ENCODE measurements at places on chromosomes 6 and 20.

- DNase-seq = no peak
Observed at GRCh38 chr6:130929036-130929678, 102.0 kb downstream of the SMLR1 start.

GRCh38 chr20:14855171-14855570 lies 517.8 kb upstream of the FLRT3 start:
- no peak for DNase-seq

- no peak for DNase-seq
Observed at GRCh38 chr20:35611482-35611881, 4.1 kb upstream of the SPAG4 start.

- no peak for DNase-seq
Observed at GRCh38 chr6:151044465-151045441, 179.3 kb downstream of the MTHFD1L start.

DNA sequence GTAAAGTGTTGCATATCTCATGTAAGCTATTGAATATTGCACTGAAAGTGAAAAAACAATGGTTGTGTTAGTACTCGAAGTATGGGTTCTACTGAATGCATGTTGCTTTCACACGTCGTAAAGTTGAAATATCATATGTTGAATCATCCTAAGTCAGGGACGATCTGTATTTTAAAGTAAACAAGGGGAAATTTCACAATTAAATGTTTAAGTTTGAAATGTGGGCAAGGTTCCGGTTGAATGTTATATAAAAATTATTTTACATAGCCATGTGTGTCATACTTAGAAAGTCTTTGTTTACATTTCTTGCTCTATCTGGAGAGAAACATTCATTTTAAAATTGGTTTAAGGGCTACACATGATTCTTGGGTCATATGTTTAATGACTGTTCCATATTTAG lies 76.8 kb downstream of the AKAP7 start:
- DNase-seq = no peak
